NCI-H1092 treated with DMSO at 0.1 percent for 48 hours (cell line): ENCODE measurements at places on chromosomes 1 and 21.

DNA sequence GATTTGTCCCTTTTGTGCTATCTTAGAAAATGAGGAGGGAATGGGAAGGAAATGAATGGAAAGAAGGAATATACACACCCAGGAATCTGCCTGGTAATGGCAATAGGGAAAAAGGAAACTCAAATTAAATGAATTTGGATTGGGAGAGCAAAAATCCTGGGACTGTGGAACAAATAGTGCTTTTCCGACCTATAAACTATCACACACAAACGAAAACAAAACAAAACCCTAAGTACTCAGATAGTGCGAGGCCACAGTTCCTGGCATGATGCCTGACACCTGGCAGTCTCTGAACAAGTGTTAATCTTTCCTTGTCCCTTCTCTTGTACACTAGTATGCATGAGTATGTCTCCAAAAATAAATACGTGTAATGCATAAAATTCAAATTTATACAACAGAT, 319.8 kb upstream of the SPAG17 start:
- peak; percentile 46 for DNase-seq

GRCh38 chr1:222420633-222421032, 127.3 kb downstream of the HHIPL2 start:
- no peak for DNase-seq

GRCh38 chr1:150256198-150256553, 1.4 kb upstream of the CA14 start:
- DNase-seq = peak; percentile 67

GRCh38 chr21:44076316-44076715, 30.9 kb upstream of the PWP2 start:
- no peak for DNase-seq

- peak; percentile 25 for DNase-seq
These were observed 800 bp downstream of the DR1 start for GRCh38 chr1:93346421-93346993.

GRCh38 chr1:202255343-202255742, 61.7 kb downstream of the LGR6 start:
- DNase-seq = no peak
